ENCODE measurements at places on chromosomes 2 and 18. TPM values are rescaled to one million over a fixed set of nuclear protein-coding genes. Genes with fewer than 3 reads are reported as not detected.

- DNase-seq = no peak
Observed at GRCh38 chr2:232299084-232299483, 79.5 kb upstream of the ALPP start.

GRCh38 chr2:225334514-225334913 is 65.0 kb upstream of the NYAP2 start:
- DNase-seq = no peak

- no peak for DNase-seq
Observed at GRCh38 chr2:175478096-175478768, 296.7 kb upstream of the ATP5MC3 start.

DNA sequence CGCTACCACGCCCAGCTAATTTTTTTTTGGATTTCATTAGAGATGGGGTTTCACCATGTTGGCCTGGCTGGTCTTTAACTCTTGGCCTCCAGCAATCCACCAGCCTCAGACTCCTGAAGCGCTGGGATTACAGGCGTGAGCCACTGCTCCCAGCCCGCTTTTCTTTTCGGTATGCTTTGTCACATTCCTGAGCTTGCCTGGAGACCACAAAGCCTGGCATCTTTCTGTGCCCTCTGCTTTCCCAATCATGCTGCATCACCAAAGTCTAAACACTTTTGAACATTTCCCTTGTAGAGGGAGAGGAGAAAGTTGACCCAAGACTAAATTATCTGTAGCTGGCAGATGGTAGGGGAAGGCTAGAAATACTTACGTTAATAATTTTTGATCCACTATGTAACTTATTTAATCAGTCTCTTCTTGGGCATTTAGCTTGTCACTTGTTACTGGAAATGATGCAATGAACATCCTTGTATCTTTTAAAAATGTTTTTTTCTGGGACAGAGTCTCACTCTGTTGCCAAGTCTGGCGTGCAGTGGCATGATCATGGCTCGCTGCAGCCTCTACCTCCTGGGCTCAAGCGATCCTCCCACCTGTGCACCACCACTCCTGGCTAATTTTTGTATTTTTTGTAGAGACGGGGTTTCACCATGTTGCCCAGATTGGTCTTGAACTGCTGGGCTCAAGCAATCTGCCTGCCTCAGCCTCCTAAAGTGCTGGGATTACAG is 2.7 kb upstream of the NPC1 start:
- DNase-seq = no peak

Gene KIAA2012
- total RNA-seq = not detected

Gene C1QL2
- not detected for total RNA-seq
